Myocyte (in vitro differentiated cells): ENCODE measurements at places on chromosomes 3 and 15. TPM values are rescaled to one million over a fixed set of nuclear protein-coding genes. Genes with fewer than 3 reads are reported as not detected.

Gene SEMA3B
- total RNA-seq = 8.3 and 14.0 TPM in 2 replicates

Gene CSPG5
- 0.45 and 1.0 TPM in 2 replicates for total RNA-seq

Gene DZIP1L
- 5.5 and 10.2 TPM in 2 replicates for total RNA-seq

Gene AGBL1
- 0.21 and 3.3 TPM in 2 replicates for total RNA-seq

Gene DUOXA1
- not detected in 2 replicates for total RNA-seq

Gene CRYGS
- total RNA-seq = 0.47 and 0.48 TPM in 2 replicates

Gene GPR160
- total RNA-seq = 0.31 and 1.1 TPM in 2 replicates

Gene FRMD5
- total RNA-seq = 2.2 TPM in 2 replicates

Gene TP63
- total RNA-seq = 2.5 and 2.6 TPM in 2 replicates

Gene ACKR2
- 0.11 TPM in 1 of 2 replicates, not detected in the other for total RNA-seq

Gene PSMD2
- total RNA-seq = 480 and 540 TPM in 2 replicates

Gene CCDC80
- 57.4 and 77.2 TPM in 2 replicates for total RNA-seq

Gene ADAMTSL3
- total RNA-seq = 0.05 TPM in 1 of 2 replicates, not detected in the other

Gene CAMK2N2
- total RNA-seq = not detected in 2 replicates

Gene PTX3
- total RNA-seq = 11.9 and 21.0 TPM in 2 replicates

Gene ZMAT3
- 57.7 and 86.1 TPM in 2 replicates for total RNA-seq

Gene KNG1
- total RNA-seq = not detected in 2 replicates

Gene USP50
- total RNA-seq = not detected in 2 replicates

Gene ACTC1
- 6,424 and 7,970 TPM in 2 replicates for total RNA-seq

Gene AMOTL2
- 116 and 125 TPM in 2 replicates for total RNA-seq

Gene GOLGA6L7
- not detected in 2 replicates for total RNA-seq

Gene THUMPD3
- total RNA-seq = 46.9 and 53.2 TPM in 2 replicates

Gene APOD
- 3.6 and 5.5 TPM in 2 replicates for total RNA-seq

Gene C3orf85
- total RNA-seq = not detected in 2 replicates

Gene ADAMTS7
- total RNA-seq = 31.9 and 36.4 TPM in 2 replicates

Gene DISP2
- total RNA-seq = 1.6 and 3.5 TPM in 2 replicates

Gene XIRP1
- total RNA-seq = 104 and 142 TPM in 2 replicates

Gene KLHL24
- total RNA-seq = 152 and 154 TPM in 2 replicates

Gene DAPK2
- total RNA-seq = 0.21 and 0.53 TPM in 2 replicates

Gene CHRM5
- 0.05 TPM in 1 of 2 replicates, not detected in the other for total RNA-seq

Gene CNTN3
- total RNA-seq = 0.08 and 1.1 TPM in 2 replicates

Gene MAGI1
- 10.6 and 14.5 TPM in 2 replicates for total RNA-seq

Gene RFTN1
- 57.4 and 76.0 TPM in 2 replicates for total RNA-seq

Gene RARB
- 0.13 TPM in 1 of 2 replicates, not detected in the other for total RNA-seq

Gene RASGRF1
- total RNA-seq = 7.4 and 29.1 TPM in 2 replicates

Gene SCAANT1
- not detected in 2 replicates for total RNA-seq

Gene CEP152
- 1.2 and 1.6 TPM in 2 replicates for total RNA-seq

Gene AMT
- 0.36 and 0.56 TPM in 2 replicates for total RNA-seq

Gene GPR149
- total RNA-seq = not detected in 2 replicates

Gene GOLGA6A
- total RNA-seq = 0.16 TPM in 1 of 2 replicates, not detected in the other

Gene CX3CR1
- not detected in 2 replicates for total RNA-seq

Gene FGF12
- total RNA-seq = 0.16 and 0.64 TPM in 2 replicates

Gene GOLGA8J
- not detected in 2 replicates for total RNA-seq

Gene MUC20
- 0.10 and 0.96 TPM in 2 replicates for total RNA-seq

Gene SEMA5B
- 0.08 and 0.94 TPM in 2 replicates for total RNA-seq

Gene KCNH8
- total RNA-seq = not detected in 2 replicates

Gene CLDN11
- not detected in 2 replicates for total RNA-seq

Gene PSMA4
- 225 and 254 TPM in 2 replicates for total RNA-seq

Gene STAC
- 0.21 and 0.32 TPM in 2 replicates for total RNA-seq

Gene ASB14
- 0.05 and 5.6 TPM in 2 replicates for total RNA-seq

Gene SPTBN5
- 0.26 and 0.45 TPM in 2 replicates for total RNA-seq

Gene ATXN7
- 6.9 and 8.7 TPM in 2 replicates for total RNA-seq

Gene XCR1
- not detected in 2 replicates for total RNA-seq

Gene CPNE9
- total RNA-seq = not detected in 2 replicates

Gene KLHL6
- not detected in 2 replicates for total RNA-seq

Gene ISLR2
- not detected in 2 replicates for total RNA-seq

Gene PIAS1
- total RNA-seq = 11.8 and 14.9 TPM in 2 replicates

Gene STIMATE
- 8.9 and 9.2 TPM in 2 replicates for total RNA-seq

Gene STRIT1
- total RNA-seq = 0.48 TPM in 1 of 2 replicates, not detected in the other
